ENCODE measurements at places on chromosomes 4 and X. TPM values are rescaled to one million over a fixed set of nuclear protein-coding genes. Genes with fewer than 3 reads are reported as not detected.

DEFB131A gene
- not detected for total RNA-seq

MAPK10 gene
- total RNA-seq = 4.0 TPM

- no peak for DNase-seq
Measured at GRCh38 chrX:45424326-45424725, 223.7 kb upstream of the DIPK2B start.

- no peak for DNase-seq
Measured at GRCh38 chrX:12118134-12118533, 20.1 kb upstream of the FRMPD4 start.

DNA sequence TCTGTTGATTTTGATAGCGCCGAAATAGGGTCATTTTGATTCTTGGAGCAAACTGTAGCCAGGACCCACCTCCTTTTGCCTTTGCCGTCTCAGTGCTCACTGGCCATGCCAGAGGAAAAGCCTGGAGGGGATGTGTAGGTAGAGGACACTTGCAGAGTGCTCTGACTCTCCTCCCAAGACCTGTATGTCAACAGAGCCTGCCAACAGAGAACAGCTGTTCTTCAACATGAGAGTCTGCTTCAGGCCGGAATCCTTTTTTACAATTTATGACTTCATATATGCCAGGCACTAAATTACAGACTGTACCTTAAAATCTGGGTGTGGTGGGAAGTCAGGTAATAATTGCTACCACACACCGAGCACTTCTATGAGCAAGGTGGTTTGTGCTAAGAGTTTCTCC is 94.2 kb downstream of the KDR start:
- no peak for DNase-seq

DNA sequence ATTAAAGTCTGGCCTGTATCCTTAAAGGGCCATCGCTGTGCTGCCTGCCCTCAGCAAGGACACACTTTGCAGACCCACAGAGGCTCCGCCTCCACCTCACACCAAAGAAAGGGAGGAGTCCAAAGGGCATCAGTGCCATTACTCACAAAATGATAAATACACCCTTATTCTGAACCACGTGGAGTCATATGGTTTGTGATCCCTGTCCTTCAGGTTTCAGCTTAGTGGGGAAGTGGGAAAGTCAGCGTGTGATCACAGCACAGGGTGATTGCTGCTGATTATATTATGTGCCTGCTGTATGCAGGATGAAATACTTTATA is 35.9 kb upstream of the MSANTD1 start:
- no peak for DNase-seq

GRCh38 chr4:185227131-185227551 is 17.7 kb downstream of the SNX25 start:
- no peak for DNase-seq

DNA sequence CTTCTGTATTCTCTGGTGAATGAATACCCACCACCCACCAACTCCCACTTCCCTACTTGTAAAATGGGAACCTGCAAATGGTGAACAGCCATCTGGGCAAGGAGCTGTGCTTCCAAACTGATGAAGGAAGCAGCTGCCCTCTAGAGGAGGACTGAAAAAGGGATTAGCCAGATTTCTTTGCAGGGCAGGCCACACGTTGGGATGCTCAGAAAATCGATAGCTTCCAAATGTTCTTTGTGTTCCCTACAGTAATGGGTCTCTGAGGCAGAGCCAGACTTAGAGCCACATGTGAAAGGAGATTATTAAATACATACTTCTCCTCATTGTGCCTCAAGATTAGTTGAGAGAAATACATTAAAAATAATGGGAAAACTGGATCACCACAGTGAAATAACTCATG is 39.3 kb upstream of the LPAR4 start:
- DNase-seq = no peak

DNA sequence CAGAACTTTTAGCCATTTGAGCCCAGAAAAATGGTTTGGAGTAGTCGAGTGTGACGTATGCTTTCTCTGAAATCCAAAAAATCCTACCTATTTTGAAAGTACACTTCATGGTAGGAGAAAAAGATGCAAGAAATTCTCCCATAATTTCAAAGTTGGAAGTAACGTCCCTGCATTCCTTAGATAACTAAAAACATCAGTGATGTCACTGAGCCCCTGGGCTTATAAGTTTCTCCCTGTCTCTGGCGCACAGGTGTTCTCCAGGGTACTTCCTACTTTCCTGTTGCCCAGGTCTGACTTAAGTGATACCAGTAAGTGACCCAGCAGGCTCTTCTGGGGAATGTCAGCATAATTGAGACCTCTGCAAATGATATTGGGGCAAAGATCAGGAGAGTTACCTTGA is 90.5 kb upstream of the WDR1 start:
- DNase-seq = no peak

DNA sequence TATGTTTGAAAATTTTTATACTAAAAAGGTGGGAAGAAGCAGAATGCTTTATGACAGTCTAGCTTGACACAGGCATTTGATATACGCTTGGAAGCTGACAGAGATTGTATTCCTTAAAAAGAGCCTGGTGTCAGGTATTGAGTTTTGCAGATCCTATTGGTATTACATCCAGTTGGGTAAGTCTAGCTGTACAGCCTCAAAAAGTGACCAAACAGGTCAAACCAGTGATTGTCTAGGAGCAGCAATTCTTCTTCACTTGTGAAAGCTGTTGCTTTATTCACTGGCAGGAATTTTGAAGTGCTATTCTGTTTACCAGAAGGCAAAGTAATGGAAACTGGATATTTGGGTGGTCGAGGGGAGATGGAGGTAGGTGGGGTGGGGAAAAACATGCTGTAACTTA is 77.5 kb downstream of the UCHL1 start:
- no peak for DNase-seq

Data from left ventricle myocardium inferior (tissue), 1 donor.